Neural crest cell (in vitro differentiated cells): ENCODE measurements at places on chromosomes 2 and 18.

DNA sequence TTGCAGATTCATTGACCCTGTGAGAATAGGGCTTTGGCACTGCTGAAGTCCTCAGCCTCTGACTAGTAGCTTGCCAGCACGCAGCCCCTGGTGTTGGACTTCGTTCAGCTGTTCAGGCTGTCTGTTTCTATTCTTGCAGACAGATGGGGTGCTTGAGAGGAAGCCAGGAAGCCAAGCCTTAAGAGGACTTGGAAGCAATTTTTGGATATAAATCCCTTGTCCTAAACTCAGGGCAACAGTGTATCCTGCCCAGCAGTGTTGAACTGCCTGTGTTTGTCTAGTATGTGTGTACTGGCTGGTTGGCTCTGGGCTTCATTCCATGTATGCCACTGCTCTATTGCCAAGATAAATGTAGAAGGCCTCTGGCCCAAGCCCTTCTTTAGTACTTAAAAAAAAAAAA lies 108.6 kb downstream of the COMMD1 start:
- no peak for DNase-seq

DNA sequence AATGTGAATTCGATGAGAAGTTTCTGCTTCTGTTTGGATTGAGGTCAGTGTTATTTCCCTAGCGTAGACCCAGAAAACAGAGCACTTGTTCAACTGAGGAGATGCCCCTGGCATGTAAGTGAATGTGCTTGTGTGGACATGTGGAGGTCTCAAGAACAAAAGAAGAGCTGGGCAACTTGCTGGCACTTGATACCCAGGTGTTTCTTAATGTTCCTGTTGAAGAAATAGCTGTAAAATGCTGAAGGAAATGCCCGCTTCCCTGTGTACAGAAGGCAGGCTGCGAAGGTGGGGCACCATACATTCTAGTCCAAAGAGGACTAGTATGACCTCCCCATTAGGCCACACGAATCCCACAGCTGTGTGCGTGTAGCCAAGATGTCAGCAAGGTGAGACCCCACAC lies 9.8 kb upstream of the LBH start:
- DNase-seq, result no peak

- no peak for DNase-seq
Observed at GRCh38 chr2:200356857-200357384, 50.4 kb downstream of the SPATS2L start.

DNA sequence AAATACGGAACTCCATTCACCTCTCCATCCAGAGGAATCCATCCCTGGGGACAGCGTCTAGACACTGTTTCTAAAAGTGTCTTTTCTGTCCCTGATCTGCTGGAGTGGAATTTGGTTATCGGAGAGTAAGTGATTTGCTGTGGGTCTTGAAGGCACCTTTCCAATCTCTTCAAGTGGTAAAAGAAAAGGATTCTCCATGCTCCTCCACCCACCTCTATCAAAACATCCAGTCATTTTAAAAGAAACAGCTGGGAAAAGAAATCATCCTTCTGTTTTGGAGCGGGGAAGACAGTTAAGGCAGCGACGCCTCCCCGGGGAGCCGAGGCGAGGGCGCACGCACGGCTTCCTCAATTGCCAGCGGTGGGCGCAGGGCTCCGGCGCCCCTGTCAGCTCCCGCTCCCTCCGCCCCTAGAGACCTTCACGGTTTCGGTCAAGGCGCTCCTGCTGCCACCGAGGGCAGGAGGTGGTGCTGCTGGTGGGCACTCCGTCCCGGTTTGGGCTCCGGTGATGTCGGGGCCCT lies 547 bp downstream of the SLC35F5 start:
- no peak for DNase-seq

DNA sequence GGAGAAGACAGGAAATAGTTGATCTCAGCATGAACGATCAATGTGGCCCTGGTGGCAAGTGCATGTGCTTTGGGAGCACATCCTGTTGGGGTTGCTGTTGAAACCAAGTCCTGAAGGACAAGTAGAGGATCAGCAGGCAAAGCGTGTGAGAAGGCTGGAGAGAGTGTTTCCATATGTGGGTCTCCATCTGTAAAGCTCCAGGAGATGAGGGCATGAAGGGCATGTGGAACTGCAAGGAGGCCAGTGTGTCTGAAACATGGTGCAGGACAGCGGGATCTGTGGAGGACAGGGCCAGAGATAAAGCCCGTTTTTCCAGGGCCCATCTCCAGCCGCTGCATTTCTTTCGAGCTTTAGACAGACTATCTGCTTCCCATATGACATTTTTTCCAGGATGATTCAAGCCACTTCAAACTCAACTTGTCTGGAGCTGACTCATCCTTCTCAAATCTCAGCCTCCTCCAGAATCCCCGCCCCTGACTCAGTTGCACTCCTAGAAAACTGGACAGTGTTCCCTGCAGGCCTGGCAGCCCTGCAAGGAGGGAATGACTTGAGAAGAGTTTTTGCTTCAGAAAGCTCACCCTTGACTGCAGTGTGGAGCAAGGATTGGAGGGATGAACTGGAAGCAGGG lies 226.1 kb downstream of the VAPA start:
- no peak for DNase-seq

DNA sequence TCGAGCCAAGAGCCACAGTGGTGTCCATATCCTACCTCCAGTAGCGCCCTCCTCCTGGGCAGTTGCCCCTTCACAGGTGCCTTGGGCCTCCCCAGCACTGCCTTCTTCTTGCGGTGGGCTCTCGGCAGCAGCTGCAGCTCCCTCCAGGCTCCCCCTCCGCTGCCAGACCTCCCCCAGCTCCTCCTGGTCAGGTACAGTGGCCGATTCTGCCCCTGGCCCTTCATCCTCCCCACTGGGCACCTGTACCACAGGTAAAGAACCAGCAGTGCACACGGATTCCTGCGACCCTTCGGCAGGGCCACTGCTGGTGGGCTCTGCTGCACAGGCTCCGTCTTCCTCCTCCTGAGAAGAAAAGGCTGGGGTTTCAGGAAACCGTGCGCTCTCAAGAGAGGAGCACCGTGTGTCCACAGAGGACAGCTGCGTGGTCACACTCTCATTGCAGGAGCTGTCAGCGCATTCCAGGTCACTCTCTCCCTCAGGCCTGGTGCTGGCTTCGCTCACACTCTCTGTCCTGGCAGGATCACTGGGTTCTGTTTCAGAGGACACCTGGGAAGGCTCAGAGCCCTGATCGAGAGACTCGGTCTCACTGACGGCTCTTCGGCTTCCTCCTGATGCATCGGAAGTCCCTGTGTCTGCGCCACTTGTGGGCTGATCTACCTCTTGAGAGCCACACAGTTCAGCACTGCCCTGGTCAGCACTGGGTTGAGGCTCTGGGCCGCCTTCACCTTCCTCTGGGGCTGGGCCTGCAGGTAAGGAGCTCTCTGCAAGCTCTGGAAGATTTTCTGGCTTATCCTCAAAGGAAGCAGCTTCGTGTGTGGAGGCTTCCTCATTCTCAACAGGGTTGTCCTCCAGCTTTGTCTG lies 147.4 kb upstream of the STK17B start:
- DNase-seq, result no peak

DNA sequence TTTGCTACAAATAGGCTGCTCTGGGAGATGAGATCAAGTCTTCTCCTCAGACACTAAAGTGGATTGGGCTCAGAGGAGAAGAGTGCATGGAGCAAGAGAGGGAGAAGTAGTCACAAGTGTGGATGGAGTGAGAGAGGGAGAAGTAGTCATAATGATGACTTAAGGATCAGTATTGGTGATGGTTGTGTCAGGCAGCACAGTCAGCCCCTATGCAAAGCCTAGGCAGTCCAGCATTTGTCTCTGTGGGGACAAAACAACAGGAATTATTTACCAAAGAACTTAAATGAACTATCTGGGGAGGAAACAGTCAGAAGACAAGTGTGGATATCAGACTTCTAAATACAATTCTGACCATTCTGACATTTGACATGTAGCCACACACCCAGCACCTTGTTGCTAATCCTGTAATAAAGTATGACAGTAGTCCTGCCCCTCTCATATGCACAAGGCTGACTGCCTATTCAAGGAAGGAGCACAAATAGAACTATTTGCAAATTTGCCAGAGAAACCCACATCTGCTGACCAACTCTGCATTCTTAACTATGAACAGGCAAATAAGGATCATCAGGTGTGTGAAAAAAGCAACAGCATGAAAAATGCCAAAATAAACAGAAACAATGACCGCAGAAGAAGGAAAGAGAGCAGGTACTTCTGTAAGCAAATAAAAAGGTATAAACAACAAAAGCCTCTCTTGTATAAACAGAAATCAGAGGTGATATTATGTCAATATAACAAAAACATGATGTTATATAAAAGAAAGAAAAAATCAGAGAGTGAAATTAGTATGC lies 1597.9 kb upstream of the ACVR2A start:
- no peak for DNase-seq

- no peak for DNase-seq
Observed at GRCh38 chr2:223058952-223059716, 7.1 kb downstream of the KCNE4 start.

- no peak for DNase-seq
Observed at GRCh38 chr2:49306925-49307324, 152.6 kb upstream of the FSHR start.
